NCI-H1105 (cell line): ENCODE measurements at places on chromosomes 7 and 10.

DNA sequence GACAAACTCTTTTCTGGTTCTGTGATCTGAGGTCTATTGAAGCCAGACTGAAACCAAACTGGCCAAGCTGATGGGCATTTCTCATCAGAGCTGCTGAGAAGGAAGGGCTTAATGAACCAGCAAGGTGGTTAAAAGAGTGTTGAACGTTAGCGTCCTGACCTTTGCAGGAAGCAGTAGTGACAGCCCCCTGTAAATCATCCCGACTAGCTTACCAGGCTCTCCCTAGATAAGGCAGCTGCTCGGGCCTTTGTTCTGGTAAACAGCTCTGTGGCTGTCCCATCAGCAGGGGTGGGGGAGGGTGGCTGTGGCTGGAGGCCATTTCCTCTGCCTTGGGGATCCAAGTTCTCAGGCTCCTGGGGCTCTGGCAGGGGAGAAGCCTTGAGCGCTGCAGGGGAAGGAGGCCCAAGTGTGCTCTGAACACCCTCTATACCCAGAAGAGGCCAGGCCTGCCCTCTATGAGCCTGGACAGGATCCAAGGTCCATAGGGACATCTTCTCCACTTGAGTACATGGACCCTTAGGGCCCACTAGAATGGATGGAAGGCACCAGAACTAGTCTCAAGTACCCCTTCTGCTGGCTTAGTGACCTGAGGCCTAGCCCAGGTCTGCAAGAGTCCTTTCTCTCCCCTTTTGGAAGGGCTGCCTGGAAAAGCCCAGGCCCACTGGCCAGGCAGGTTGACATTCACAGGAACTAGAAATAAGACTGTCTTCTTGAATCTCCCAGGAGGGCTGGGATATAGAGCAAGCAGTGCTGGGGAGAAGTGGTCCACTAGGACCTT lies 134.6 kb downstream of the ARHGAP22 start:
- DNase-seq: no peak

- no peak for DNase-seq
These were observed 183.2 kb upstream of the LYZL1 start for GRCh38 chr10:29105516-29106215.

GRCh38 chr7:155483245-155483644 lies 25.3 kb downstream of the EN2 start:
- DNase-seq: no peak

DNA sequence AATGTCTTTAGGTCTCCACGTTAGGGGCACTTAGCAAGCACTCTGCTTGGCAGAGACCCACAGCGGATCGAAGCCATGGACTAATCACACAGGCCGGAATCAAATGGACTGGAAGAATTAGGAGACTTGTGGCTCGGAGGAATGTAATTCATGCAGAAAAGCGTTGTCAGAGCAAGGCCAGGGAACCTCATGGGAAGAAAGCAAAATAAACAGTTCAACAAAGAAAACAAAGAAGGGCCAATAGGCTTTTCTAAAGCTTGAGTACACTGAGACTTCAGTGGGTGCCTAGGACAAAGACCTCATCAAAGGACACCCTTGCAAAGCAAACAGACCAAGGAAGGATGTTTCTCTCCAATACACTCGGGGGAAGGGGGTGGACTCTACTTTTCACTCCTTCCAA lies 171.1 kb downstream of the GLI3 start:
- no peak for DNase-seq

GRCh38 chr7:151864081-151864480 lies 12.8 kb downstream of the PRKAG2 start:
- no peak for DNase-seq

- DNase-seq: no peak
These were observed 69.1 kb downstream of the SHH start for GRCh38 chr7:155743177-155743576.

GRCh38 chr7:22655781-22656180 lies 71.2 kb upstream of the IL6 start:
- DNase-seq: no peak

GRCh38 chr7:66173856-66174255 lies 31.3 kb upstream of the TPST1 start:
- no peak for DNase-seq

- DNase-seq: no peak
These were observed 42.3 kb upstream of the CDHR3 start for GRCh38 chr7:105920766-105921165.

GRCh38 chr7:48250441-48250951 lies 79.2 kb downstream of the ABCA13 start:
- DNase-seq: no peak

DNA sequence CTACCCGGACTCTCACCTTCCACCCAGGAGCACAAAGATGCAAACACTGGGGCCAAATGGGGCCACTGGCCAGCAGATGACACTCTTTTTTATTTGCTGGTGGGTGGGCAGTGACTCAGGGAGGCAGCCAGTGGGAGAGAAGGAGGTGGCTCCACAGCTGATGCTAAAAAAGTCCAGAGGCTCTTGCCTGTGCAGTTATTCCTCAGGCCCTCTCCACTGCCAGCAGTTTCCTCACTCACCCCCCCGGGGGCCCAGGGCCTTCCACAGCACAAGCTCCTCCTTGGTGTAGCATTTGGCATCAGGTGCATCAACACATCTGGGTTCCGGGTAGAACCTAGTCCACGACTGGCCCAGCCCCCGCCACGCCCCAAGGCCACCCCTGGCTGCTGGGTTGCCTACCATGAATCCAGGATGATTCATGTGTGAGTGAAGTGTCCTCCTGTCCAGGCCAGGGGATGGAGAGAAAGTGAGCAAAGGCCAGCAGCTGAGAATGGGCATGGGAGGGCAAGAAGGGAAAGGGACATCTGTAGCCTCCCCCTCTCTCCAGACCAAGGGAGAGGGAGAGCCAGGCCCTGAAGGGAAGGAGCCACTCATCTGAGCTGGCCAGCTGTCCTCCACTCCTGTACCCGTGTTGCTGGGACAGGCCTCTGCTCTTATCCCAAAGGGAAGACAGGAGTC lies 1.7 kb upstream of the KCNH2 start:
- no peak for DNase-seq

GRCh38 chr7:139557857-139558581 lies 34.5 kb downstream of the CLEC2L start:
- no peak for DNase-seq

DNA sequence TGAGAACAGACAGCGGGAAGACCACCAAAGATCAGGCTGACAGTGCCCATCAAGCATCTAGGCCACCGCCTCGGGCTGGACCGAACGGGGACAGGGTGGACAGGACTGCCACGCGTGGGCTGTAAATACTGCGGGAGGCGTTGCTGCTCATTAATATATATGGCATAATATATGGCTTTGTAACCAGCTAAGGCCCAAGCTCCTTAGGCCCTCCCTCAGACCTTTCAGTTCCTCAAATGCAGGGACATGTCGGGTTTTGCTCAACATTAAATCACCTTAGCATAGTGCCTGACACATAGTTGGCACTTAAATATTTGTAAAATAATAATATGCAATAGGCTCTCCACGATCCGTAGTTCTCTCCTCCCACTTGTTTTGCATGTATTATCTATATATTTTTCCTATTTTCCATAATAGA lies 402 bp upstream of the TMEM168 start:
- DNase-seq: no peak

GRCh38 chr7:149287622-149288021 lies 25.6 kb downstream of the ZNF783 start:
- no peak for DNase-seq

GRCh38 chr7:43890468-43890867 lies 15.9 kb downstream of the URGCP start:
- DNase-seq: no peak

DNA sequence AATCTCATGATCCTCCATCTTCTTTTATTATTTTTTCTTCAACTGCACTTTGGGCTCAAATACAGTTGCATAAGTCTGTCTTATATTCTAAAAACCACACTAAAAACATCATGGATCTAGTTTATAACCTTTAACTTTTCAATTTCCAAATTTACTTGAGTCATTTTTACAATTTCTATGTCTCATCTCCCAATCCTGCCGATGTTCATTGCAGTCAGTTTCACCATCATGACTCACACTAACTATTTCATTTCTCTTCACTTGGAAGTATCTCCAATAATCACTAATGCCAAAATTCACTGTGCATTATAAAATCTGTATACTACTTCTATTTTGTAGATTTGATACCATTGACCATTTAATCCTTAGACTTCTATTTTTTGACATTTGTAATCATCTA lies 806.9 kb upstream of the SORCS1 start:
- no peak for DNase-seq

DNA sequence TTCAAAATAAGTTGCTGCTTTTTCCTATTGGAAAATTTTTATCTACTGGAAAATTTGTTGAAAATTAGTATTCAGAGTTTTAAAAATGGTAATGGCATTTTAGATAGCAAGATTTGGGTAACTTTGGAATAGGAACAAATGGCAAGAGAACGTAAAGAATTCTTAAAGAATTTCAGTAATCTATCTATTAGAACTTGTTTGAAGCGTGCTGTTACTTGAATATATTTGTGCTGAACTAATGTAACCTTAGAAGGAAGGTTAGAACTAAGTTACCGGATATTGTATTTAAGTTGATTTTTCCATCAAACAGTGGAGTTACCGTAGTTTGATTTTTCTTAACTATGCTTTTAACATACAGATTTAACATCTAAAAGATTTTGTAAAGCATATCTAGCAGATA lies 25.9 kb downstream of the SEPTIN7 start:
- no peak for DNase-seq

- DNase-seq: no peak
These were observed 20.6 kb downstream of the SEPHS1 start for GRCh38 chr10:13327534-13327933.

DNA sequence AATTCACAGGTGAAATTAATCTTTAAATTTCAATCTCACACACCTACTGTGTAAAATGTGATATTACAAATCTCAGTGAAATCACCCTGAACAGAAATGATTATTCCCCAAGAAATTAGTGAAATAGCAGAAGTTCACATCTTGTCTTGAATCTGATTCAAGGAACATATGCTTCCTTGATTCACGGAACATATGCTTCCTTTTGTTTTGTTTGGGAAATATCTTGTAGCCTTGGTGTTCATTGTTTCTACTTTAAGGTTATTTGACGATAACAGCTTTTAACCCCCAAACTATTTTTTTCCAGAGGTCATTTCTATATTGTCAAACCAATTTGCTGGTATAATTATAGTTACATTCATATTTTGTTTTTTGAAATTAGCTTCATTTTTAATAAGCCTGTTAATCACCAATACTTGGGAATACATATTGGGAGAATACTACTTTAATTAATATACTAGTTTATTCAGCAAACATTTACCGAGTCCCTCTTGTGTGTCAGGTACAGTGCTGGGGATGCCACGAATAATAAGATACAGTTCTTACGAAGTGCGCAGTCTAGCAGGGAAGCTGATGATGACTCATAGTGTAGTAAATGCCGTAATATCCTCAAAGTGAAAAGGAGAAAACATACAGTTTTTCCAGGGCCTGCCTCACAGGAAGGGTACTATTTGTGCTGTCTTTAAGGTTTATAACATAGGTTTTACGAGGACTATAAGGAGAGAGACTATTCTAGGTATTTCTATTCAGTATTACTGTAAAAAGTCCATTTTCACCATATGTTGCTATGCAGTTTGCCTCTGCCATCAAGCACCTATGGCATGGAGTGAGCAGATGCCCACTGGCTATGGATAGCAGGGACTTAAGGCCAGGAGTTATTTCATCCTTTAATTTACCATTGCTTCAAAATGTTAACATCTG lies 32.5 kb downstream of the PRKAR2B start:
- no peak for DNase-seq

DNA sequence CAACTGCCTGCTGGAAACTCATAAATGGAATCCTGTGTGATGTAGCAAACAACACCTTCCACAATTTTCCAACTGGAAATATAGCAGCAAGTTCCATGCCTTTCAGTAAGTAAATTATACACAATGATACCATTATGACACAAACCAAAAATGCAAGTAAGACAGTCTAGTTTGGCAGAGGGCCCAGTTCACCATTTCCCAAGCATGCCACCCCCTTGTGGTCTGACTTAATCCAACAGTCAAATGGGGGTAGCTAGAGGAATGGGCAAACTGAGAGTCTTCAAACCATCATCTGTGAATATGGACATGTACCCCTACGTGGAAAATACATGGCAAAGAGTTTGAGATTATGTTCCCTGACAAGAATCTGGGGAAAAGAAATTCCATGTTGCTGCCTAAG lies 137.6 kb upstream of the VWC2 start:
- no peak for DNase-seq

DNA sequence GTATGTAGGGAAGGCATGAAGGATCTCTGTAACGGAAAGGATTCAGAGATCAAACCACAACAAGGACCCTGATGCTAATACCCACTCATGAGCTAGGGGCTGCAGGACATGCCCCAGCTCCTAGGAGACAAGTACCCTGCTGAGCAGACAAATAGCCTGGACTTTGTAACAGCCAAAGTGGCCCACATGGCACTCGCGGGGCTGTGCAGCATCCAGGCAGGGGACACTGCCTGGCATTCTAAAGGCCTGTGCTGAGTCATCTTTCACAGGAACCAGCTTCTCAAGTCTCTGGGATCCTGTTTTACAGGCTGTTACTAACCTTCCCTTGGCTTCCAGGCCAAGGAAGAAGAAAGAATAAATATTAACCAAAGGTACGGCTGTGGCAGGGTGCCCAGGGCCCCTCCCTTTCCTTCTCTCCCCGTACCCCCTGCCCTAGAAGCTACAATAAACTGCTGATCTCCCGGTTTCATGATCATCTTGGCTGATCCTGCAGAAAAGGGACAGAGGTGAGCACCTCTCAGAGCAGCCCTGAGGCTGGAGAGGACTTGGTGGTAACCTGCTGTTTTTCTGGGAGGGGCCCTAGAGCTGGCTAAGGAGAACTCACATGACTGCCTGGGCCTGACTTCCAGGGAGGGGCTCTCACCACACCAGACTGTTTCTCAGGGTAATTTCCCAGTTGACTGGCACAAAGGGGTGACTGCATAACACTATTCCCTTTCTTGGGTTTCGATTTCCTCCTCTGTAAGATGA lies 4.2 kb upstream of the RPEL1 start:
- no peak for DNase-seq

DNA sequence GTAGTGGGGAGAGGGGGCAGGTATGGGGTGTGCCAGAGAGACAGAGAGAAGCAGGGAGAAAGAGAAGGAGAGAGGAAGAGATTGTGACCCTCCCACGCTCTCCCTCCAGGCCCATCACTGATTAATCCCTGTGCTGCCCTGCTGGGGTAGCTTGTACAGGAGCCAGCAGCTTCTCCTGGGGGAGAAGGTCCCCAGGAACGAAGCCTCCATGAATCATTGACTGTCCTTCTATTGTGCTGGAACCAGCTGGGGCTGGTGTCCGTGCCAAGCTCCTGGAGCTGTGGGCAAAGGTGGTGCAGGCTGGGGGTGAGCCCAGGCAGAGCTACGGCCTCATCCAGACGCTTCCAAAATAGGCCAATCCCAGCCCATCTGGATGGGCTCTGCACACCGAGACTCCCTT lies 20.9 kb downstream of the AQP1 start:
- DNase-seq: no peak
